ENCODE measurements at places on chromosomes 3 and 15.

- no peak for DNase-seq
Observed at GRCh38 chr3:179840985-179841384, 188.1 kb downstream of the USP13 start.

GRCh38 chr3:126305427-126305826 is 51.8 kb downstream of the KLF15 start:
- DNase-seq: no peak

DNA sequence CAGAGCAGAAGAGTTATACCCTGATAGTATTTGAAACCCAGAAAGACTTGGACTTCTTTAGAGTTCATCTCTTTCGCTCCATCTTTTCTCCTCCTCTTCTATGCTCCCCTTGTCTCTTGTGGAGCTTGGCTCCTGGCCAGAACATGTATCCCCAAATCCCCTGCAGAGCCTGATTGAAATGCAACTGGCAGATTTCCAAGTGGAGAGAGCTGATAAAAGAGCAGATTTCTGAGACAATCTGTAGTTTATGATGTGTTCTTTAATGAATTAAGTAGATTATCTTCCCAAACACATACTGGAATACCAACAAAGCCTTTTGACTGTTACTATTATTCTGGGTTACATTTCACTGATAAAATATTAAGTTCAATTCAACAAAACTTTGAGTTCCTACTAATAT is 33.4 kb downstream of the UNC13C start:
- no peak for DNase-seq

GRCh38 chr15:88878720-88879184 is 16.6 kb downstream of the HAPLN3 start:
- DNase-seq: peak; percentile 53

- no peak for DNase-seq
Observed at GRCh38 chr3:57837686-57838085, 81.6 kb downstream of the SLMAP start.

DNA sequence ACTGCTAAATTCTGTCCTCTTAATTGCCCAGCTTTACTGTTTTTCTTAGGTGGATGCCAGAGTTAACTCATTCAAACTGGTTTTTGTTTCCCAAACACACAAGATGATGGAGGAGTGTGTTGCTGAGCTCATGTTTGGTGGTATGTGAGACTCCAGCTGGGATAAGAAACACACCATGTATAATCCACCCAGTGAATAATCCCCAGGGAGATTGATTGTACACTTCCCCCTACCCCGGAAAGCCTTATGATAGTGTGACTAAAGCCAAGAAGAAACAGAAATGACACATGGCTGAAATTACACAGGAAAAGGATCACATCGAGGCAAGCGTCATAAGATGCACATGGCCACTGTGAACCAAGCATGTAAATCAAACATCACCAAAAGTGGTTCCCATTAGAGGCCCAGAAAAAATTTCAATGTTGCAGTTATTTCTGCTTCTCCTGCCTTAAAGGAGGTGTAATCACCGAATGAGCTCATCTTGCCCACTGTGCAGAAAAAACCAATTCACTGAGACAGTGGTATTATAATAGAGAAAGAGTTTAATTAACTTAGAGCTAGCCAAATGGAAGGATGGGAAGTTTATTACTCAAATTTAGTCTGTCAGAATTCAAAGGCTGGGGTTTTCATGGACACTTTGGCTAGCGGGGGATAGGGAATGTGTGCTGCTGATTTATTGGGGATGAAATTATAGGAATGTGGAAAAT is 56.7 kb upstream of the MAGI1 start:
- no peak for DNase-seq

GRCh38 chr3:159982442-159982974 is 6.1 kb upstream of the IL12A start:
- no peak for DNase-seq

DNA sequence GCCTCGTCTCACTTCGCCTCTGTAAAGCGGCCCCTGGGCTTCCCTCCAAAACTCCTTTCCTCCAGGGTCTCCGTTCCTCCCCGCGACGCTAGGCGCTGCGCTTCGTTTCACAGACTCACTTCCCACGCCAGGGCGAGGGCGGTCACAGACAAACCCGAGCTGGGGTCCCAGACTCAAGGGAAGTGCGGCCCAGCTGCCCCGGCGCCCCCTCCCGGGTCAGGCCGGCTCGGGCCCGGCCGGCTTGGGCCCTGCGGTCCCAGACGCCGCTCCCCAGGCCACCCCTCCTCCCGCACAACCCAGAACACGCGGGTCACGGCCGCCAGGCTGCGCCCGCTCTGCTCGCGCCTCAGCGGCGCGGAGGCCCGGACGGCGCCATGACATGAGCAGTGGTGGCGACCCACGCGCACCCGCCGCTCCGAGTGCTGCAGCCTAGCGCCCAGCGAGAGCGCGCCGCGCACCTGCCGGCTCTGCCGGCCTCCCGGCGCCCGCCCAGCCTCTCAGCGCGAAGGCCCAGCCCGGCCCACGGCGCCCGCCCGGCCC is 547 bp downstream of the NUP210 start:
- DNase-seq: peak; percentile 52

- DNase-seq: peak; percentile 62
Observed at GRCh38 chr15:25710184-25710583, 152.9 kb downstream of the ATP10A start.

DNA sequence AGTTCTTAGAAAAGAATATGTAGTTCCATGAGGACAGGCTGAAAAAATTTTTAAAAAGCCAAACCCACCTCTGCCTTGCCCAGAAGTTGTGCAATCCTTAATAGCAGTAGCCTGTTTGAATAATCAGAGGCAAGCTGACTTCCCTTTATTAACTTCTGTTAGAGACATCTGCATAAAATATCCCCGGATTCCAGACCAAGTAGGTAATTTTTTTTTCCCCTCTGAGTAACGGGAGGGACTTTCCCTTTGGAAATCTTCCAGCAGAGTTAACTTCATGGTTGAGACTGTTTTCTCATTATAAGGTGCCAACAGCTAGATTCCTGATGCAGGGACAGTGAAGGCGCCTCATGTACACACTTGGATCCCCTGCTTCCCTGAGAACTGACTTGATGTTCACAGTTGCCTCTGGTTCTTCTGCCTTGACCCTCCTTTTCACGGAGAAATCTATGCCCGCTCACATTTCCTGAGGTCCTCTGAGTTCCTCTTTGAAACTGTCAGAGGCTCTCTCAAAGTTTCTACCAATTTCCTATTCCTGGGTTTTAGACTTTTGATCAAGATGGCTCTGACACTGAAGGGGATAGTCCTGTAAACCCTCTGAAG is 227.6 kb upstream of the BHLHE40 start:
- no peak for DNase-seq

DNA sequence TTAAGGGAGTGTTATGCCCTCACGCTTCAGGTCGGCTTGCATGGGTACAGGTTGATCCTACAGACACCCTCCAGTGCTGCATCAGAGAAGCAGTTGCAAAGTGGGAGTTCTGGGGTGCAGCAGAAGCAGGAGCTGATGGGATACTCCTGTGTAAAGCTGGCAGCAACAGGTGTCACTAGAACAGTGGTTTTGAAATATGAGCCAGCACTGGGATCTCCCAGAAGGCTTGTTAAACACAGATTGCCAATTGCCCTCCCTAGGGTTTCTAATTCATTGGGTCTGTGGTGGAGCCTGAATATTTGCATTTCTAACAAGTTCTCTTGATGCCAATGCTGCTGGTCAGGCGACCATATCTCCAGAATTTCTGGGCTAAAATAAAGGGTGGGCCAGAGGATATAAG is 350.4 kb downstream of the CLSTN2 start:
- DNase-seq: no peak

- no peak for DNase-seq
Observed at GRCh38 chr15:39596358-39597051, 15.6 kb downstream of the THBS1 start.

DNA sequence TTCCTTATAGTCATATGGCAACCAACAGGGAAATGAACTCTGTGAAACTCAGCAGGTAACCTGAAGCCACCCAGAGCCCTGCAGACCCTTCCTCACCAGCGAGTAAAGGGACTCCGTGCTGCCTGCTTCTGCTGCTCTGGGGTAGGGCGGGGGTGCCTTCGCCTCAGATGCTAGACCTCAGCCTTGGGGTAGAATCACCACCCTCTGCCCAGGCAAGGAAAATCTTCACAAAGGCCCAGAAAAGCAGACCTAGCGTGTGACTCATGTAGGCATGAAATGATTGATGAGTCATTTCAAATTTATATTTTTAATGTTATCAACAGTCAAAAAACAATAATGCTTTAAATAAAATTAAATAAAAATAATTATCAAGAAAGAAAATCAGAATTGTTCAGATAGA is 6.6 kb downstream of the STIMATE start:
- peak; percentile 41 for DNase-seq

GRCh38 chr15:29570948-29571791 is 251.1 kb downstream of the TJP1 start:
- peak; percentile 10 for DNase-seq

- no peak for DNase-seq
Observed at GRCh38 chr3:30017901-30018300, 588.5 kb upstream of the TGFBR2 start.

DNA sequence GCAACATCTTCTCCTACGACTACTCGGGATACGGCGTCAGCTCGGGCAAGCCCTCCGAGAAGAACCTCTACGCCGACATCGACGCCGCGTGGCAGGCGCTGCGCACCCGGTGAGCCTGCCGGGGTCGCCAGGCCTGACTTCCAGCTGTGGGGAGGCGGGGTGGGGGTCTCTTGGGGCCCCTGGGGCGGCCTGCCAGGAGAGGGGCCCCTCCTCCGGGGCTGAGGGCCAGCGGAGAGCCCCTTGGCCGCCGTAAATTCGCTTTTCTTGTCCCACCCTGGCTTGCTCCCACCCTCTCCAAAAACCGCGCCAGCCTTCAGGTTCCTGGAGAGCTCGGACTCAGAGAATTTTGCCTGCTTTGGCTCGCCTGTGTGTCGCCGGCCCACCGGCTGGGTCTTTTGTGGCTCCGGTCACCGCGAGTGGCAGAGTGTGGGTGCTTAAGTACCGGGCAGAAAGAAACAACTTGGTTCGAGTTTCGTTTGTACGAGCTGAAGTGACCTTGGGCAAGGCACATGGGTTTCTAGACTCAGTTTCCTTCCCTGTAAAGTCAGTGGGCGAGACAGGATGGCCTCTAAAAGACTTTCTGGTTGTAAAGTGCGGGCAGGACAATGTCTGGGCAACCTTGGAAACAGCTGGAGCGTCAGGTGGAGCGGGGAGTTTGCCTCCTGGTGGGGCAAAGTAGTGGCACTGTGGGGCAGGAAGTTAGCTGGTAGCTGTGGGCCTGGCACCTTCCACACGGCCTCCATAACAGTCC is 976 bp downstream of the ABHD17C start:
- DNase-seq: peak; percentile 48

DNA sequence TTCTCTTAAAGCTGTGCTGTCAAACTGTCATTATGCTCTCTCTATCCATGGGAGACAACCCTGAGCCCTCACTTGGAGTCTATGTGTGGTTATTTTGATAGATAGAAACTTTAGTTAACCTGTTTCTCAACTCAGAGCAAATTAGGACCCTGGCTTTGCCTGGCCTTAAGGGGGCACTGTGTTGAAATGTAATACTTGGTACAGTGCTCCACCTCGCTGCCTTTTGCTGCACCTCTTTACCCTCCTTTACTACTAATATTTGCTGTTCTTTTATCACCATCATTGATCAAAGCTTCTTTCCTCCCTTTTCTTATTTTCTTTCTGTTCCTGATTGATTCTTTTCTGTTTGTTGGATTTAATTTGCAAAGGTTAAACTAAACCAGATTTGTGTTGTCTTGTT is 34.3 kb downstream of the STT3B start:
- peak; percentile 54 for DNase-seq

- no peak for DNase-seq
Observed at GRCh38 chr3:25894101-25894500, 104.2 kb downstream of the OXSM start.

DNA sequence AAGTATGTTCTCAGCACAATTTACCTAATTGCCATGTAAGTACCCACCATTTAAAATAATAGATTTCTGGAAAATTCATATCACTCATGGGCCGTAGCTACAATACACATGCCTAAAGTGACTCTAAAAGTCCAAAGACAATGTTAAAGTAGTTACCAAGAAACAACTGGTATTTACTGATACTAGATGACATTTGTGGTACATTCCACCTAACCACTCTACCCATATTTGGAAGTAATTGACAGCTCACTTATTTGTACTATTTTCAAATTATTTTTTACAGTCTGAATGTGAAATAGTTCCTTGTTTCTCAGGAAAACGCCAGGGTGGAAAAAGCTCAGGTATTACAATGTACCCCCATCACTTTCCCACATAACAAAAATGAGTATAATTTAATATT is 573.0 kb downstream of the MECOM start:
- no peak for DNase-seq

DNA sequence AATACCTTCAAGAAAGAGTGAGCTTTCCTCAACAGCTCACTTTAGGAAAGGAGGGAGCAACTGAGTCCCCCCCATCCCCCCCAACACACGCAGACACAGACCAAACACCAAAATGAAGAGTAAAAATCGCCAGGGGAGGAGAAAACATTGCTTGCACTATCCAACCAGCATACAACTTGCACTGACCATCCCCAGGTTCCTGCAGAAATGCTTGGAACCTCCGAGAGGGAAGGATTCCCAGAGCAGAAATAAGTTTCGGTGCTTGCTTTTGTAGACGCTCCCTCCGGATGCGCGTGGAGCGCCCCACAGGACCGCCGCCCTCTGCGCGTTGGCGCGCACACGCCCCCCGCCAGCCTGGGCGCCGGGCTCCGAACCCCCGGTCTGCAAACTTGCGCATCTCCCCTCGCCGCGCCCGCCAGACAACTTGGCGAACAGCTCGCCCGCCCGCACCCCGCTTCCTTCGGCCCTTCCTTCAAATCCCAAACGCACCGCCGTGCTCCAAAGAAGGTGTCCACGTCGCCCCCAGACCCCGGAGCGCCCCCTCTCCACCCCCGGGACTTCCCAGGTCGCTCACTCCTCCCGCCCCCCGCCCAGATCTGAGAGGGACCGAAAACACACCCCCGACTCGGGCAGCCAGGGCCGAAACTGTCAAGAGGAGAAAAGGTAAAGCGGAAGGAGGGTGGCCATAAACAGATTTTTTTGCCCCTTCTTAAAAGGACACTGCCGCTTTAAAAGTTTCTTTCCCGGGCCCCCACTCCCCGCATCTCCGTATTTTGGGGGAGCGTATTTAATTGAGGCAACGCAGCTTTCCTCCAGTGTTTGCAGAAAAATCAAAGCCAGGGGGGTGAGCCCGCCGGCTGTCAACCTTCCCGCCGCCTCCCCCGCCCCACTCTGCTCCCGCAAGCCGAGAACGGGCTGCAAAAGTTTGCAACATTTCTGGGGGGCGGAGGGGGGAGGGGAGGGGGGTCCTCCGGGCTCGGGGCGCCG is 859 bp downstream of the RORA start:
- DNase-seq: no peak

- no peak for DNase-seq
Observed at GRCh38 chr3:70614111-70614510, 301.7 kb upstream of the MDFIC2 start.

- no peak for DNase-seq
Observed at GRCh38 chr15:89119489-89120478, 31.5 kb downstream of the ABHD2 start.
